ENCODE measurements at places on chromosomes 2 and 18.

GRCh38 chr2:163246135-163246534 lies 407.6 kb upstream of the KCNH7 start:
- H3K36me3 ChIP-seq = no peaks in the 10 kb centered on the region
- no peaks in the 10 kb centered on the region for H3K4me1 ChIP-seq
- H3K27me3 ChIP-seq = no peaks in the 10 kb centered on the region

GRCh38 chr2:190766595-190766994 lies 114.0 kb upstream of the GLS start:
- no peak overlapping the region for H3K4me3 ChIP-seq
- no peaks in the 10 kb centered on the region for H3K4me1 ChIP-seq
- H3K27me3 ChIP-seq = no peaks in the 10 kb centered on the region
- H3K36me3 ChIP-seq = no peaks in the 10 kb centered on the region
- no peak overlapping the region for H3K27ac ChIP-seq
- DNase-seq = no peak

- no peak for DNase-seq
- no peaks in the 10 kb centered on the region for H3K4me1 ChIP-seq
- no peaks in the 10 kb centered on the region for H3K36me3 ChIP-seq
- no peak overlapping the region for H3K4me3 ChIP-seq
Observed at GRCh38 chr18:5376986-5377385, 81.5 kb upstream of the ZBTB14 start.

DNA sequence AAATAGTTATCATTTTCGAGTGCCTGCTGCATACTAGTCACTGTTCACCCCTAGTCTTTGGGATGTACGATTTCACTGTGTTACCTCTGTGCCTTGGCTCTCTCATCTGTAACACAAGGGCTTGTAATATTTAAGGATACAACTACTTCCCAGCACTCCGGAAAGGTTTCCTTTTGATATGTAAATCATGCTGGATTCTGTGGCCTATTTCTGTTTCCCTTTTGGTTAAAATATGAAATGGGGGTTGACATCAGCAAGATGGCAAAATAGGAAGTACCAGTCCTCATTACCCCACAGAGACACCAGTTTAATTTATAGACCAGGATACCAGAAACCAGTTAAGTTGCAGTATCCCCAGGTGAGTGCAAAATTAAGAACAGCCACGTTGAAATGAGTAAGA lies 23.5 kb downstream of the PSMG2 start:
- H3K36me3 ChIP-seq = peaks cover 12% of the 10 kb centered on the region
- DNase-seq = no peak
- no peak overlapping the region for H3K27ac ChIP-seq
- peaks cover 8% of the 10 kb centered on the region for H3K4me1 ChIP-seq

DNA sequence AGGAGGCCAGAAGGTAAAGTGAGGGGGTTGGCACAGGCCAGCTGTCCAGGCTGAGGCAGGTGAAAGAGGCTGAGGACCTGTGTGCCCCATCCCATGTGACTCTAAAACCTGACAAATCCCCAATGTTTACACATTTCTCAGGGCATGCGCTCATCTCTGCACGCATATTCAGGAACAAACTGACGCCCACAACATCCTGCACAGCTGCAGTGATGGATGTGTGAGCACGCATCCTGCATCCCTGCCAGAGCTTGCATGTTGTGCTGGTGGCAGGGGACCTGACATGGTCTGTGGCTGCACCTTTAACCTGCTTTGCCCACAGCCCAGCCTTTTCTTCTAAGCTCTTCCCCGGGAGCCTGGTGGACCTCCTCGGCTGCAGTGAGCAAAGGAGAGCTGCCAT lies 83.1 kb downstream of the FBXO15 start:
- peaks cover 16% of the 10 kb centered on the region for H3K27me3 ChIP-seq
- no peaks in the 10 kb centered on the region for H3K36me3 ChIP-seq
- DNase-seq = no peak
- no peak overlapping the region for H3K4me3 ChIP-seq
- H3K4me1 ChIP-seq = no peaks in the 10 kb centered on the region

GRCh38 chr2:229715895-229716507 lies 1.6 kb upstream of the DNER start:
- H3K27ac ChIP-seq = no peak overlapping the region
- no peaks in the 10 kb centered on the region for H3K36me3 ChIP-seq
- peak; percentile 64 for DNase-seq
- H3K4me3 ChIP-seq = no peak overlapping the region

GRCh38 chr2:204051476-204051875 lies 114.9 kb downstream of the ICOS start:
- H3K4me3 ChIP-seq = no peak overlapping the region
- H3K36me3 ChIP-seq = no peaks in the 10 kb centered on the region
- no peaks in the 10 kb centered on the region for H3K4me1 ChIP-seq
- 0 out of 2 replicates have a peak, but pooled peaks cover 3% of the 10 kb centered on the region for H3K27me3 ChIP-seq
- no peak overlapping the region for H3K27ac ChIP-seq
- DNase-seq = peak; percentile 15

GRCh38 chr2:231411237-231411636 lies 15.7 kb downstream of the B3GNT7 start:
- no peak overlapping the region for H3K27ac ChIP-seq
- H3K27me3 ChIP-seq = no peaks in the 10 kb centered on the region
- H3K4me3 ChIP-seq = no peak overlapping the region
- peaks cover 13% of the 10 kb centered on the region for H3K4me1 ChIP-seq

GRCh38 chr2:147679955-147680531 lies 164.8 kb upstream of the ACVR2A start:
- H3K27ac ChIP-seq = no peak overlapping the region
- no peaks in the 10 kb centered on the region for H3K27me3 ChIP-seq
- H3K4me3 ChIP-seq = no peak overlapping the region

DNA sequence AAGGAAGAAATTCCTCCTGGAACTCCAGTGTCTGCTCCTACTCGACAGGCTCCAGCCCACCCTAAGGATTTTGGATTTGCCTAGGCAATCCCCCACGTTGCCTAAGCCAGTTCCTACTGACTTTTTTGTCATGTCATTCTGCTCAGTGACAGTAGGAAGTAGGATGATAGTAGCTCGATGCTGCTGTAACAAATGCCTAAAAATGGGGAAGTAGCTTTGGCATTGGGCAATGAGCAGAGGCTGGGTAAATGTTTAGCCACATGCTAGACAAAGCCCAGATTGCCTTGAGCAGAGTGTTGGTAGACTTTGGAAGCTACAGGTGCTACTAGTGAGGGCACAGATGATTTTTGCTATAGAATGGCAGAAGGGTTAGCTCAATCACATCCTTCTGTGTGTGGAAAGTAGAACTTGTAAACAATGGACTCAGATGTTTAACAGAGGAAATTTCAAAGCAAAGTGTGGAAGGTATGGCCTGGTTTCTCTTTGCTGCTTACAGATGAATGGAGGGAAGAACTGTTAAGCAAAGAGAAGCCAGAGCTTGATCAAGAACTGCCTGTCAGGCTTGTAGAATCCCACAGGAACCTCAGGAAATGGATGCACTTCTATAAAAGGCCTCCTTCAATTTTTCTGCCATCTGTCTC lies 154.8 kb downstream of the RNF144A start:
- no peaks in the 10 kb centered on the region for H3K4me1 ChIP-seq
- H3K27me3 ChIP-seq = no peaks in the 10 kb centered on the region

DNA sequence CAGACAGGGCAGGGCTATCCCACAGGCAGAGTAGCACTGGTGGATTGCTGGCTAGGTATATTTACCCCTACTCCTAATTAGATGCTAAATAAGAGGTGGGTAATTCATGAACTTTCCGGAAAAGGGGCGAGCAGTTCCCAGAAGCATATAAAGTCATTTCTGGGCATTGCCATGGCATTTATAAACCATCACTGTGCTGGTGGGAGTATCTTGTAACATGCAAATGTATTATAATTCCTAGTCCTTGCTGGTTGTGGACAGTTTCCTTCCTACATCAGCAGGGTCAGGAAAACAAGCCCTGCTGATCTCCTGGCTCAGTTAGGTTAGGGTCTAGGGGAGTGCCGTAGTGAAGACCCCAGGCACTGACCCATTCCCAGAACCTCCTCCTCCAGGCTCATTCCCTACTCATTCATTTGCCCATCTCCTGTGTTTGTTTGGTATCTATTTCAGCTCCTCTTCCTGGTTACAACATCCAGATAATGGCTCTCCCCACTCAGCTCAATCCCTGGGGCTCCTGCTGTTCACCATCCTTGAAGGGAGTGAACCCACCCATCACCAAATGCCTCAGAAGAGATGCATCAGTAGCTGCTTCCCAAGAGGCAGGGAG lies 282.7 kb downstream of the SRBD1 start:
- no peak overlapping the region for H3K4me3 ChIP-seq
- no peak for DNase-seq
- H3K4me1 ChIP-seq = peaks cover 11% of the 10 kb centered on the region

DNA sequence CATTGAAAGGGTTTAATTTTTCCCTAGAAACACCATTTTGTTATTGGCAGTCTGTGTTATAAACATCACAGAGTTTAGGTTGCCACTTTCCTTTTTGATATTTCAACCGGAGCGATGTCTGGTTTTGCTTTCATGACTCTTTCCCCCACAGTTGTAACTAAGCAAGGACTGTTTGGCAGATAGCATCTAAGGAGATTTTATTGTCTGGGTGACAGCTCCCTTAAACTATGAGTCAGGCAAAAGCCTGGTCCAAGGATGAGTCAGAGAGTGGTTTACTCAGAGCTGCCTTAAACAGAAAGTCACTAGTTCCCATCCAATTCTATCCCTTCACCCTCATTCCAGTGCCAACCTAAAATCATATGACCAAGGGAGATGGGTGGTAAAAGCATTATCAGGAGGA lies 341.6 kb upstream of the VWC2L start:
- peak overlapping the region; percentile 7 for H3K4me3 ChIP-seq
- H3K4me1 ChIP-seq = peaks cover 15% of the 10 kb centered on the region
- no peak overlapping the region for H3K27ac ChIP-seq

- H3K4me3 ChIP-seq = no peak overlapping the region
- H3K27ac ChIP-seq = no peak overlapping the region
- no peak for DNase-seq
- H3K4me1 ChIP-seq = no peaks in the 10 kb centered on the region
- no peaks in the 10 kb centered on the region for H3K27me3 ChIP-seq
Observed at GRCh38 chr2:1824202-1824905, 80.0 kb upstream of the PXDN start.

DNA sequence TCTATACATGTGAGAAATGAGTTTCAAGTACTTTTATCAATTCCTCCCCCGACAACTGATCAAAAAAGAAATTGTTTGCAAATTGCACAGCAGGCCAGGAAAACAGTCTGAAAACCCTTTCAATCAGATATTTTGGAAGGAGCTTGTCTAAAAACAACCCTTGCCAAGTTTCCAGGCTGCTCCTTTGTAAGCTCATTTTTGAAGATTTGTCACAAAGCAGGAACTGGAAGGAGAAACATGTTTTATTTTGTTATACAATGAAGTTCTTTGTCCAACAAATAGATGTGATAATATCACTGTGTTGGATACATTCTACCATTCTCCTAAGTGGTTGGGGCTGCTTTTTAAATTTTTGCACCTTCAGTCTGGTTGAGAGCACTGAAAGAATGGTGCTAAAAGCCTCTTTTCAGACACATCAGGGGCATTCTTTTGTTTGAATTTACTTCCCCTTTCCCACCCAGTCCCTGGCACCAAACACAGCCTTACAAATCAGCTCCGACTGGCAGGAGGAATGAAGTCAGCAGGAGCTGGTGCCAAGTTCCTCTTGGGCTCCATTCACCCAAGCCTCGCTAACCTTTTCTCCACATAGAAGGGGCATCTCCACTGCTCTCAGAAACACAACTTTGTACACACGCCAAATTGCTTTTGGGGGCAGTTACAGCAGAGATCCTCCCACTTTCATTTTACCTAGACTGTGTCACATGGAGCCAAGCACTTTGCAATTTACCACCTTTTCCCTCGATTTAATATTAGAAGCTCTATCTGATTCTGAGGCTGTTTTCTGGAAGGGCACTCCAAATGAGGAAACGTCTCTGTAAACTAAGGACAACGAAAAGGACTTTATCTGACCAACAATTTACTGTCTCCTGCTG lies 88.0 kb downstream of the C1D start:
- H3K36me3 ChIP-seq = no peaks in the 10 kb centered on the region
- H3K4me1 ChIP-seq = no peaks in the 10 kb centered on the region
- peaks cover 43% of the 10 kb centered on the region for H3K27me3 ChIP-seq
- no peak overlapping the region for H3K4me3 ChIP-seq
- no peak for DNase-seq
- H3K27ac ChIP-seq = no peak overlapping the region

DNA sequence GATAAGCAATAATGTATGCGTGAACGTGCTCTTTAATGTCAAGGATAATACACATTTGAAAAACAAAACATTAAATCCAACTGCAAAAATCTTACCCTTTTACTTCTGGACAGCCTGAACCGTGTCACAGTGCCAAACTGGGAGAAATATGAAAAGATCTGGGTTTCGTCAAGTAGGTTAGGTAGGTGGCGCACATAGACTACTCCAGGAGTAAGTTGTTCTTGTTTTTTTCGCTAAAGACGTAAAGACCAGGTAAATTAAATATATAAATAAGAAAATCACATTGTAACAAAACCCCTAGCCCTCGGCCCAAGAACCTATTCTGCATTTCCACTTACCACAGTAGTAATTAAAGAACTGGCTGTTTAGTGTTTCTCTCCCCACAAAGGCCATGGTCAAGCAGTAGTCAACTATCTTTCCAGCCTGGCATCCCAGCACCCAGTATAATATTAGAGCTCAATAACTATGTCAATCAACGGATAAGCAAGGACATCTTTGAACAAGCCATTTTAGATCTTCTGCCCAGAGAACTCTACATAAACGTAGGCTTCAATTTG lies 1.1 kb downstream of the NIFK start:
- H3K4me3 ChIP-seq = peak overlapping the region; percentile 100
- H3K27ac ChIP-seq = peak overlapping the region; percentile 70

GRCh38 chr2:26033270-26033817 lies 540 bp upstream of the RAB10 start:
- no peaks in the 10 kb centered on the region for H3K27me3 ChIP-seq
- H3K36me3 ChIP-seq = no peaks in the 10 kb centered on the region
- H3K4me3 ChIP-seq = peak overlapping the region; percentile 90
- H3K4me1 ChIP-seq = peaks cover 33% of the 10 kb centered on the region
- peak overlapping the region; percentile 98 for H3K27ac ChIP-seq

GRCh38 chr18:23690505-23691068 lies 1.3 kb downstream of the LAMA3 start:
- H3K27me3 ChIP-seq = no peaks in the 10 kb centered on the region
- H3K4me1 ChIP-seq = peaks cover 40% of the 10 kb centered on the region
- no peak for DNase-seq
- no peak overlapping the region for H3K27ac ChIP-seq
- H3K4me3 ChIP-seq = no peak overlapping the region

DNA sequence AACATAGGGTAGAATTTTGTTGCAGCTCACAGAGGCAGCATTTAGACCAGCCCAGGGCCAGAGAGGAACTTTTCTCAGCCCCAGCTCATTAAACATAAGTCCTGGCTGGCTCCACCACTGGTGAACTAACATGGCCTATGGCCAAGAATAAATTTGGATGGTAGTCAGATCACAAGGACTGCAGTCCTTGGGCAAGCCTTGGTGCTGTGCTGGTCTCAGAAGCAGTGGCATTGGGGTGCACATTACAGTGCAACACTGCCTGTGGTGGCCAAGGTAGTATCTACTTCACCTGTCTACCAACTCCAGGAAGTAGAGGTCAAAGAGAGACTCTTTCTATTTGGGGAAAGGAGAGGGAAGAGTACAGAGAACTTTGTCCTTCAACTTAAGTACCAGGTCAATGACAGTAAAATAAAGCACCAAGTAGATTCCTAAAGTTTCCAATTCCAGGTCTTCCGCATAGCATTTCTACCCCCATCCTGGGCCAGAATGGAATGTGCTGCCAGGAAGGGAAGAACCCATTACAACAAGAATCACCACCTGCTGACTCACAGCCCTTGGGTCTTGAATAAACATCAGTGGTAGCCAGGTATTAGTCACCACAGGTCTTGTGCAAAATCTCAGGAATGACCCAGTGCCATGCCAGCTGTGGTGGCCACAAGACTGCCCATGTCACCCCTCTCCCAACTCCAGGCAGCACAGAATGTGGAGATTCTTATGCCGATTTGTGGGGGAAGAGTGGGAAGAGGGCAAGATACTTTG lies 155.4 kb upstream of the FSIP2 start:
- DNase-seq = peak; percentile 78
- H3K27ac ChIP-seq = no peak overlapping the region
- H3K27me3 ChIP-seq = no peaks in the 10 kb centered on the region
- 0 out of 2 replicates have a peak, but pooled peaks cover 2% of the 10 kb centered on the region for H3K4me1 ChIP-seq
- H3K4me3 ChIP-seq = no peak overlapping the region

Data from HCT116 (cell line).